ENCODE measurements at places on chromosomes 4 and X.
A peak's percentile ranks its signal among the peaks of the same experiment; 100 is the strongest.

DNA sequence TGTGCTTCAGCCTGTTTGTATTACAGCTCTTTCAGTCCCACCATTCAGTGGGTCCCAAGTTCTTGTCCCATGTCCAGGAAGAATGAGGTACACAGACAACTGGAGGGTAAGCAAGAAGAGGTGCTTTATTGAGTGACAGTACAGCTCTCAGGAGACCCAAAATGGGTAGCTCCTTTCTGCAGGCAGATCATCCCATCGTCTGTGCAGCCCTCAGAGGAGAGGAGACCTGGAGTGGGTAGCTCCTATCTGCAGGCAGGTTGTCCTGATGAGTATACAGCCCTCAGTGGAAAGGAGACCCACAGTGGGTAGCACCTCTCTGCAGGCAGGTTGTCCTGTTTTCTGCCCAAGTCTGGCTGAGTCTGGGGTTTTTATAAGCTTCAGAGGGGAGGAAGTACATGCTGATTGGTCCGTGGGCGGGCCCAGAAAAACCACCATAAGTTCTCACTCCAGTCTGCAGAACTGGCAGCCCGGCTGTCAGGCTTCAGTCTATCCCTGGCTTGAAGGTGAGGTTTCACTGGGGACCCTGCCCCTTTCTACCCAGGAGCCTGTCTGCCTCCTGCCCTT lies 18.0 kb downstream of the GRK4 start:
- DNase-seq: no peak

GRCh38 chr4:109004418-109004817 lies 241.6 kb upstream of the ETNPPL start:
- no peak for DNase-seq

- no peak for DNase-seq
Observed at GRCh38 chr4:56723201-56723605, 42.1 kb upstream of the HOPX start.

DNA sequence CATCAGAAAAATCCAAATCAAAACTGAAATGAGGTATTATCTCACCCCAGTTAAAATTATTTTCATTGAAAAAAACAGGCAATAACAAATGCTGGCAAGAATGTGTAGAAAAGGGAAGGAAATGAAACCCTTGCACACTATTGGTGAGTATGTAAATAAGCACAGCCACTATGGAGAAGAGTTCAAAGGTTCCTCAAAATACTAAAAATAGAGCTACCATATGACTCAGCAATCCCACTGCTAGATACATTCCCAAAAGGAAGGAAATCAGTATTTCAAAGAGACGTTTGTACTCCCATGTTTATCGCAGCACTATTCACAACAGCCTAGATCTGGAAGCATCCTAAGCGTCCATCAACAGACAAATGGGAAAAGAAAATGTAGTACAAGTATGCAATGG lies 932.4 kb downstream of the PCDH18 start:
- DNase-seq: no peak

GRCh38 chr4:89294573-89295269 lies 12.9 kb downstream of the GPRIN3 start:
- DNase-seq: no peak

- DNase-seq: no peak
Observed at GRCh38 chr4:48296365-48296764, 26.7 kb upstream of the TEC start.

- DNase-seq: no peak
Observed at GRCh38 chr4:78171482-78171881, 114.4 kb downstream of the FRAS1 start.

- no peak for DNase-seq
Observed at GRCh38 chr4:183912585-183912984, 7.5 kb downstream of the STOX2 start.

DNA sequence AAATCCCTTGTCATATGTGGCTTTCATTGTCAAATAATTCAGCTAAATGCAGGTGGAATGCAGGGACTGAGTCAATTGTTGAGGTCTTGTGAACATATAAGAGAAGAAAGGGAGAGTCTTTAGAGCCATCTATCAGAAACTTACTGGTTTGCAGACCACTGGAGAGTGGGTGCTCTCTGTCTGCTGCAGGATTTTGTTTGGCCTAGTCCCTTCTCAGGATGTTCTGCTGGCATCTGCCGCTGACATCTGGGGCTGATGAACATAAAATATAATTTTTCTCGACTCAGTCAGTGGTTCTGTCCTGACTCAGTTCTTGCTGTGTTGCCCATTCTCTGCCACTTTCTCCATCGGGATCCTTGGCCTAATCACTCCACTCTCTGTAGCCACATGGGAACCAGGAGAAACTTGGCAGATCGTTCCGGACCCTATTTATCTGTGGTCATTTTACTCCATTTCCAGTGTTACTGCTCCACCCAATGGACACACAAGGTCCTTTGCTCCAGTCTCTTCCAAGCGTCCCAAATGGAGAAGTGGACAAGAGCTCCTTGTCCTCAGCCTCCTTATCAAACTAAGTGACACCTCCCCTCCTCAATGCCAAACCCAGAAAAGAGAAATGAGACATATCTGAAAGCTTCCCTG lies 436.2 kb downstream of the FAT4 start:
- DNase-seq: no peak

DNA sequence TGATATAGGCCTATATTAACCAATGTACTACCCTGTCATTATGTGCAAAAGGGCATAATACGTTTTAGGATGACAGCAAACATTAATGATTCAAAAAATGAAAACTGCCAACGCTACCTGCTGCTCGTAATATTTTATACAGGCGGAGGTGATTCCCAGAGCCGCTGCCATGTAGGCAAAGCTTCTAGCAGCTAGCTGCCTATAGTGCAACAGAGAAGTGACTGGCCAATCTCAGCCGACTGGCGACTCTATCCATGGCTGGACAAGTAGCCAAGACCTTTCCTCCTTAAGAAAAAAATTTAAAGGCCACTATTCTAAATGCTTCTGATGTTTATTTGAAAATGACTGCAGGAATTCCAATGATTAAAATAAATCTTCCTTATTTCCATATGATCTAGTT lies 1.9 kb downstream of the PPARGC1A start:
- no peak for DNase-seq

DNA sequence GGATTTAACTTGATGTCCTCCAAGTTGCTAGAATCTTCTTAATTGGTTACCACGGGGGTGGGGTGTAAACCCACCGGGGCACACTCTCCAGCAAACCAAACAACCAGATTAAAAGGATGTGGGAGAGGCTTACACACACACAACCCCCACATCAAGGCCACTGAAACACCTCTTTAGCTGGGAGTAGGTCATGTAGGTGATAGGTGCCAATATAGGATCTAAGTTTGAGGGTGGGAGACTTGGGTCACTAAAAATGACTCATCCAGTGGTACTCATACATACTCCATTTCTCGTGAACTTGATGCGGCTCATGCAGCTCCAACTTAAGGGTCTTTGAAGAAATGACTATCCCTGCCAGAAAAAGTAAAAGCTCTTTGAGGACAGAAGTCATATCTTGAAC lies 20.5 kb upstream of the CD40LG start:
- peak; percentile 48 for DNase-seq

- DNase-seq: no peak
Observed at GRCh38 chr4:123701131-123701575, 304.6 kb downstream of the SPRY1 start.

DNA sequence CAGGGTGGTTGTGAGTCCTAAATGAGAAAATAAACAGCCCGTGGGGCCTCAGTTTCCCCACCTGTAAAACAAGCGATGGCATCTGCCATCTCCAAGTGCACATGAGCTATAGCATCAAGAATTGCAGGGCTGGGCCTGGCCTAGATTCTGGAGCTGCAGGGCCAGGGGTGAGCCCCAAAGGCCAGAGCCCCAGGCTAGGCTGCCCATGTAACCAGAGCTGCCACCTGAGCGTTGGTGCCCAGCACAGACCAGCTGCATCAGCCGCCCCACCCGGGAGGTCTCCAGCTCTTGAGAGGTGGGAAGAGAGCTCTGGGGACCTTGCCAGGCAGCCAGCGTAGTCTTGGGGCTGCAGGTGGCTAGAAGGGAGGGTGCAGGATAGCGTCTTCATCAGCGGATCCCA lies 27.0 kb upstream of the GPR78 start:
- peak; percentile 16 for DNase-seq

GRCh38 chrX:38824176-38824575 lies 22.9 kb downstream of the MID1IP1 start:
- no peak for DNase-seq

GRCh38 chrX:15653961-15654360 lies 10.6 kb downstream of the CLTRN start:
- DNase-seq: no peak

GRCh38 chr4:137083571-137084135 lies 448.6 kb downstream of the PCDH18 start:
- DNase-seq: no peak

DNA sequence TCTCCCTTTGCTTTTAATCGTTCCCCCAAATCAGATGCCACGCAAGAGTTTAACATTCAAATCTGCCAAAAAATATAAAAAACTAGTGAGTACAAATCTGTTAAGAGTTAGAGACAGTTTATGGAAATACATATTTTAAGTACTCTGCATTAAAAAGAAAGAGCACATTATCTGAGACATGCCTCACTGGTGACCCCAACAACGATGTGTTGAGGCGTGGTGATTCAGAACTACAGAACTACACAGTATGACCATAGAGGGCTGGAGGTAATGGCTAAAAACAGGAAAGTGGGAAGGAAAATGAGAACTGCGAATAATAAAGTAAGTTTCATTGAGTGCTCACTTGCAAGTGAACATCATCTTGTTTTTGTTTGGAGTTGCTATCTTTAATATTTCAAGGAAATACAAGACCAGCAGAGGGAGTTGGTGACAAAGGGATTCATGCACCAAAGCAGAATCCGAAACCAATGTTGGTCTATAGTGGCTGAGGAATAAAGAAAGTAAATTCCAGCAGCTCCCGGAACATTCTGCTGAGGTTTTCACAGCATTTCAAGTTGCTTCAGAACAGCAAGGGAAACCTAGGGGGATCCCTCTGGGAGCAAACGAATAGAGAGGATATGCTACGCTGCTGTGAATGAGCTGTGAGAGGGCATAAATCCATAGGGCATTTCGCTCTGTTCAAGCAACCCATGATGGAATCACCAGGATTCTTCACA lies 92.2 kb downstream of the DCHS2 start:
- no peak for DNase-seq

DNA sequence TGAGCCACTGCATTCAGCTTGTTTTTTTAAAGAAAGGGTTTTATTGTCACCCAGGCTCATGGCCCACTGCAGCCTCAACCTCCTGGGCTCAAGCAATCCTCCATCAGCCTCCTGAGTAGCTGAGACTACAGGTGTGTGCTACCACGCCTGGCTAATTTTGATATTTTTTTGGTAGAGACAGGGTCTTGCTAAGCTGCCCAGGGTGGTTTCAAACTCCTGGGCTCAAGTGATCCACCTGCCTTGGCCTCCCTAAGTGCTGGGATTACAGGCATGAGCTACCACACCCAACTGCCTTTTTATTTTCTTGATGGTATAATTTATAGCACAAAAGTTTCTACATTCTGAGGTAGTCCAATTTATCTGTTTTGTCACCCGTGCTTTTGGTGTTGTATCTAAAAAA lies 38.9 kb downstream of the SAT1 start:
- DNase-seq: no peak

- no peak for DNase-seq
Observed at GRCh38 chr4:35151816-35152572, 1092.3 kb downstream of the ARAP2 start.

DNA sequence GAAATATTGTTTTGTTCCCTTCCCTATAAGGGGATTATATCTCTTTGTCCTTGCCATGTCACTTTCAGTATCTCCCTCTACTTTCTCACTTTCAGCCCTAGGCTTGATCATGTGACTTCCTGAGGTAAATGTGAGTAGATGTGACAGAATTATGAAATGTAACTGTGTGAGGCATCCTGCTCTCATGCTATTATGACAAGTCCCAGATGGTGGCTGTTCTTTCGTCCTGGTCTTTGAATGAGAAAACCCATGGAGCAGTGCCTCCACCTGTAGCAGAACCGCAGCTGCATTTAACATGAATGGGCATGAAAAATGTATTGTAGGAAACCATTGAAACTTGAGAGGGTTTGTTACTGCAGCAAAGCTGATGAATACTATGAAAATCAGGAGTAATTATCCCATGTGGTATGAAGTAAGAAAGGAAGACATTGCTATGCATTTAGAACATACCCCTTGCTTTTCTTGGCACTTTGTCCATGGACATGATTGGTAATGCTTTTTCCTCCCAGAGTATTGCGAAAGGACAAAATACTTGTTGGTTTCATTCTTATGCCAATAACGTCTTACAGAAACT lies 202.2 kb upstream of the GPRIN3 start:
- DNase-seq: peak; percentile 22

DNA sequence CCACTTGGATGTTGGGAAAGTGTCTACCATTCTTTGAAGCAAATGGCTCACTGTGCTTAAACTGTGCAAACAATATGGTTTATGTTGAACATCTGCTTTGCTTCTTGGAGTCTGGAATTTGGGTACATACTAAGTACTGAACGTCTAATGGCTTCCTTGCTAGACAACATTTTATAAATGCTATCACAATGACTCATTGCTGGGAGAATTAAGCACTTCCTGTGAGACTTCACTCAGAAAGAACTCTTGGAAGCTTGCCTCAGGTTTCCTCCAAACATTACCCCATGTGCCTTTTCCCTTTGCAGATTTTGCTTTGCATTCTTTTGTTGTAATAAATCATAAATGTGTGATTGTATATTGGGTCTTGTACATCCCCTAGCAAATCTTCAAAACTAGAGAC lies 139.7 kb downstream of the PACRGL start:
- no peak for DNase-seq

DNA sequence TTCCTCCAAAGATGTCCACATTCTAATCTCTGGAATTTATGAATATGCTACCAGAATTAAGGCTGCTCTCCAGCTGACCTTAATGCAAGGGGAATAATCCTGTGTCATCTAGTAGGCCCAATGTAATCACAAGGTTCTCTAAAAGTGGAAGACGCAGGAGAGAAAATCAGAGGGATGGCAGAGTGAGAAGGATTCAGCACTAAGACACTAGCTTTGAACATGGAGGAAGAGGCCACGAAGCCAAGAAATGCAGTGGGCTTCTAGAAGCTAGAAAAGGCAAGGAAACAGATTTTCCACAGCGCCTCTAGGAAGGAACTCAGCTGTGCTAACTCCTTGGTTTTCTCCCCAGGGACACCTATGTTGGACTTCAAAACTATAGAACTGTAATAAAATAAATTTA lies 240.7 kb upstream of the TRAM1L1 start:
- DNase-seq: no peak

DNA sequence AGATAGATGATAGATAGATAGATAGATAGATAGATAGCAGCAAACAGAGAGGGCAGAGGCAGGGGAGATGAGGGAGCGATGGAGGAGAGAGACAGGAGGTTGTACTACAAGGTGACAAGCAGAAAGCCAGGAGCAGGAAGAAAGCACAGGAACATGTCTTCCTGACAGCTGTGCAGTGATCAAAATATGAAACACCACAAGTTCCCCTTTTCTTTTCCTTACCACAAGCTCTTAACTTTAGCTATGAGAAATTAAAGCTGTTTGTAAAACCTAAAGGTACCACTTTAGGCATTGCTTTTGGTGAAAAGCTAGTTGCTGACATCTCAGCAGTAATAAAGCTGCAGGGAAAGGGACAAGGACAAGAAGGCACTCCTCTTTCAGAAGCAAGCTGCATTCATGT lies 9.1 kb upstream of the MAGED4B start:
- DNase-seq: no peak

All from activated naive CD4-positive, alpha-beta T cell treated with anti-CD3 and anti-CD28 coated beads, Interleukin-2, amount 10 ng/mL, durations not matched to agents 7 days and 5 days (primary cell).